ENCODE measurements at places on chromosomes 1 and 21.

GRCh38 chr1:228297242-228297641 lies 89.4 kb downstream of the OBSCN start:
- no peak for DNase-seq

- DNase-seq: no peak
Observed at GRCh38 chr1:219954736-219955421, 26.5 kb upstream of the SLC30A10 start.

- no peak for DNase-seq
Observed at GRCh38 chr1:101706366-101706765, 290.4 kb downstream of the OLFM3 start.

DNA sequence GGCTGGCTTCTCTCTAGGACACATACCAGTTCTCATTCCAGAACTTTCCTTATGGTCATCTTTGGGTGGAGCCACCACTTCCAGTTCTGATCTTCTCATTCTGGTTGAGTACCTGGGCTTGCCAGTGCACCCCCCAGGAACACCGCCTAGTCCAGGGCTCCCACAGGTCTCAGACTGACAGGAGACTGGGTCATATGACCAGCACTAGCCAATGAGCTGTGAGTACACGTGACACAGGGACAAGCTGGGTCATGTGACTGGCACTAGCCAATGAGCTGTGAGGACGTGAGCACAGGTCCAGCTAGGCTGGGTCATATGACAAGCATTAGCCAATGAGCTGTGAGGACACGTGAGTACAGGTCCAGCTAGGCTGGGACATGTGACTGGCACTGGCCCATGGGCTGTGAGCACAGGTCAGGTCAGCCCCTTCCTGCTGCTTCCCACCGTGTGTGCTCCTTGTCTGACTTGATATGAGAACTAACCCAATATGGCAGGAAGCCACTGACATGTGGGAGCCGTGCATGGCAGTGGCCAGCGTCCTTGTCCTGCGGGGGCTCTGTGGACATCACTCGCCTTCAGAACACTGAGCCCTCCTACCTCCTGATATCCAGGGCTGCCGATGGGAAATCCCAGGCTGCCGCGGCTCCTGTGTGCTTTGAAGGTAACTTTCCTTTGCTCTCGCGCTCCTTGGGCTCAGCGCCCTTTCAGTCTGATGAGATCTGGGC lies 22.7 kb downstream of the KRTAP10-1 start:
- no peak for DNase-seq

DNA sequence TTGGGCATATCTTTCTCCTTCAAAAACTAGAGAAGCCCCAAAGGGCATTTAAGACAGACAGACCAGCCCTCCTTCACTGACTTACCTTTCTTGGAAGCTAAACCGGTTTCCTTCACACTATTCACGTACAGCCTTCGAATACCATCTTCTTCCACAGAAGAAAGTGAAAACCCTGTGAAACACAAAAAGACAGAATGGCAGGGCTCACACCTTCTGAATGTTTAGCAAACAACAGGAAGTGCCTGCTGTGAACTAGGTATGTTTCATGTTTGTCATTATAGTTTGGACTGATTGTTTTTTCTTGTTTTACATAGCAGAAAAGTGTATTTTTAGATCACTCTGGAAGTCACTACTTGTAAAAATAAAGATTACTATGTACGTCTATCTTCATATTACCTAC lies 148.6 kb upstream of the KRTAP19-8 start:
- DNase-seq: no peak

DNA sequence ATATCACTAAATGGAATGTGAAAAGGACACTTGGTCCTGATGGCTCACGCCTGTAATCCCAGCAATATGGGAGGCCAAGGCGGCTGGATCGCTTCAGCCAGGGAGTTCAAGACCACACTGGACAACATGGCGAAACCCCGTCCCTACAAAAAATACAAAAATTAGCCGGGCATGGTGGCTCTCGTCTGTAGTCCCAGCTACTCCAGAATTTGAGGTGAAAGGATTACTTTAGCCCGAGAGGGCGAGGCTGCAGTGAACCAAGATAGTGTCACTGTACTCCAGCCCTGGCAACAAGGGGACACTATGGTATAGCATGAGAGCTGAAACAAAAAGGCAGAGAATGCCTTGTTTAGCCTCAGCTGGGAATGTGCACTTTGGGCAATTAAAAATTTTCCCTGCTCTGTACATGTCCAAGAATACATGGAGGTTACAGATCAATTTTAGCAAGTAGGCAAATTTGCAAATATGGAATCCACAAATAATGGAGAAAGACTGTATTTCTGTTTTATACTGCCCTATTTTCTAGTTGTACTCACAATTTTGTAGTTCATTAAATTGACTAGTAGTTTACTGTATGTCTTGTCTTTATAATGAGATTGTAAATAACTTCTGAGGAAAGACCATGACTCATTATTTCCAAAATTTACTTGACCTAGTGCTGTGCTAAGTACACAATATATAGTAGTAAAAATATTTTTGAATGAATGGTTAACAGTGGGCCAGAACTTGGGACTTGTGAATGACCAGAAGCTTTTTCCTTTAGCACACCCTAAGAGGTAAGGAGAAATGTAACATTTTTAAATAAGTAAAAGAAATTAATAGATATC lies 2.0 kb upstream of the ANGEL2 start:
- no peak for DNase-seq

DNA sequence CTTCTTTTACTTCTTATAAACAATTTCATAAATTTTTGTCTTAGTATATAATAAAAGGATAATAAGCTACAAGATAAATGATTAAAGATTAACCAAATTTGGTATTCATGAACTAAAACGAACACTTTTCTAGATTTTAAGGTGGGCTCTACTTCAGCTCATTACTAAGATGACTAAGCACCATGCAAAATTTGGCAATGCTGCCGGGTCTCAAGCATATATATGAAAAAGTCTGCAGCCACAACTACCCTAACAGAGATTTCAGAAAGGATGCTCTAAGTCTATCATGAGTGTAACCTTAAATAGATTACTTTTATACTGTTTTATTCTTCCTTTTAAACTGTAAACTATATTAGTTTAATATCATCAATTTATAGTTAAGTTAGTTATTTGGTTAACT lies 47.8 kb downstream of the BRWD1 start:
- DNase-seq: no peak

DNA sequence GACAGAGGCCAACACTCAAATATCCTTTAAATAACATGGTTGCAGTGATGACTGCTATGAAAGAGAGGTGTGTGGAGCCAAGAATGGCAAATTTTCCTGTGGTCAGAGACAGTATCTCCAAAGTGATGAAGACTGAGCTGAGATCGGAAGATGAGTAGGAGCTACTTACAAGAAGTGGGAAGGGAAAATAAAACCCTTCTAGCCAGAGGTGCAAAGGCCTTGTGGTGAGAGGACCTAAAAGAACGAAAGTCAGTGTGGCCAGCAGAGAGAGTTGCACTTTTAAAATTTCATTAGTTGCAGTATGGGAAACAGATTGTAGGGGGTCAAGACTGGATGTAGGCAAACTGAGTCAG lies 17.8 kb downstream of the SLAMF7 start:
- DNase-seq: peak; percentile 48

GRCh38 chr1:20223106-20223505 lies 36.8 kb upstream of the PLA2G2C start:
- peak; percentile 28 for DNase-seq

Data from suppressor macrophage treated with lipopolysaccharide for 1 hour (primary cell).